Hindlimb muscle (tissue), 1 donor: ENCODE measurements at places on chromosomes 1 and 21.

GRCh38 chr1:36743286-36744005 lies 260.7 kb upstream of the CSF3R start:
- DNase-seq, result no peak

- DNase-seq, result no peak
Observed at GRCh38 chr1:91120936-91121335, 99.1 kb upstream of the ZNF644 start.

DNA sequence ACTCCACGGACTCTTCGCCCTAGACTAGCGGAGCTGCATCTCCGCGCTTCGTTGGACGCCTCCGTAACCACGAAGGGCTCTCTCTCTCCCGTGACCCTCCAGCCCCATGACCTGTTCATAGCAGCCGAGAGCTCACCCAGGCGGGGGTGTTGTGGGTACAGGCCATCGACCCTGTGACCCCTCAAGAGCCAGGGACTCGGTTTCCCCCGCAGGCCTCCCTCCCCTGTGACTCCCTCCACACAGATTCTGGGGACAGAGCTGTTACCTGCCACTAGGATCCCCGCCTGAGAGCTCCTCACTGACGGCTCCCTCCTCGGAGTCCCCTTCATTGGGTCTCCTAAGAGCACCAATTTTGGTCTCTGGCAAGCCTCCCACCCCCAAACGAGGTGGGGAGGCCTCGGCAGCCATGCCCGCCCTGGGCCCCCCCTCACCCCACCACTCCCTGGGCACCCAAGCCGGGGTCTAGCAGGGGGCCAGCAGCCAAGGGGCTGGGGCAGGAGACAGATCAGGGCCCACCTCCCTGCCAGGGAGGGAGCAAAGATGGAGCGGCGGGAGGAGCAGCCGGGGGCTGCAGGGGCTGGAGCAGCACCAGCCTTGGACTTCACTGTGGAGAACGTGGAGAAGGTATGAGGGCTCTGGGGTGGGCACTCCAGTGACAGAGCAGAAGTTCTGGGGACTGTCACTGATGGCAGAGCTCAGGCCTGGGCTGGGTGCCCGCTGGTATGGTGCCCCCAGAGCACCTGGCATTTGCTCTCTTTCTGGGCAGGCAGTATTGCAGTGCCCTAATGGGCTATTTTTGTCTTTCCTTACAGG lies 517 bp downstream of the IPO13 start:
- no peak for DNase-seq

- DNase-seq, result no peak
Observed at GRCh38 chr1:160567858-160568682, 11.2 kb downstream of the CD84 start.

GRCh38 chr1:241950390-241950789 lies 7.2 kb upstream of the BECN2 start:
- DNase-seq, result no peak

DNA sequence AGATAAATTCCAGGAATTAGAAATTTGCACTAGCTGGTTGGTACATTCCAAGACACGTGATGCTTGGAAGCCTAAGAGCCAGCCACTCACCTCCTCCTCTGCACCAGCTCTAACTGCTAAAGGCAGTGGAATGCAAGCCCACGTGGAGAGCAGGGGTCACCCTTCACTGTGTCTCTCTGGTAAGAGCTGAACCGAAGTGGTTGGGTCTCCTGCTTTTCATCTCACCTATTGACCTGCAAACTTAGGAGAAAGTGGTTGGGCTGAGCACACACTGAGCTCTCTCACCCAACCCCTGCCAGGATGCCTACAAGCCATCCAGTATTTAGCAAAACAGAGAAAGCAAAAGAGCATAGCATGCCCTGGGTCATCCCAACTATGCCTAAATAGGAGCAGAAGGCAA lies 19.3 kb downstream of the HAO2 start:
- DNase-seq, result no peak

- no peak for DNase-seq
Observed at GRCh38 chr1:37157634-37158033, 123.3 kb upstream of the GRIK3 start.

DNA sequence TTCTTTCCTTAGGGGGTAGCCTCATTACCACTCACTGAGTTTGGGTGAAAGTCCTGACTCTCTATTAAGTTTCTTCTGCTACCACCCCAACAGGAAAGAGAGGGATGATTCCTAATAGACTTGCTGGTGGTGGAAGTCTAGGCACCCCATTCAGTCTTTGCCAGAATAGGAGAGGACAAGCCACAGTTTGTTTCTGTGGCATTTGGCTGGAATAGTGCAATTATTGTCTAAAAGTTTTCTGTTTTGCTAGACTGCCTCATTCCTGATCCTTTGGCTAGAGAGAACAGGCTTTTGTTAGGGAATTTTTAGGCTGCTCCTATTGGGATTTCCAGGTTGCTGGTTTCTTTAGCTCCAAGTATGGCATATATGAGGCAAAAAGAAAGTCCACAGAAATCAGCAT lies 9.9 kb upstream of the HJV start:
- DNase-seq, result no peak

DNA sequence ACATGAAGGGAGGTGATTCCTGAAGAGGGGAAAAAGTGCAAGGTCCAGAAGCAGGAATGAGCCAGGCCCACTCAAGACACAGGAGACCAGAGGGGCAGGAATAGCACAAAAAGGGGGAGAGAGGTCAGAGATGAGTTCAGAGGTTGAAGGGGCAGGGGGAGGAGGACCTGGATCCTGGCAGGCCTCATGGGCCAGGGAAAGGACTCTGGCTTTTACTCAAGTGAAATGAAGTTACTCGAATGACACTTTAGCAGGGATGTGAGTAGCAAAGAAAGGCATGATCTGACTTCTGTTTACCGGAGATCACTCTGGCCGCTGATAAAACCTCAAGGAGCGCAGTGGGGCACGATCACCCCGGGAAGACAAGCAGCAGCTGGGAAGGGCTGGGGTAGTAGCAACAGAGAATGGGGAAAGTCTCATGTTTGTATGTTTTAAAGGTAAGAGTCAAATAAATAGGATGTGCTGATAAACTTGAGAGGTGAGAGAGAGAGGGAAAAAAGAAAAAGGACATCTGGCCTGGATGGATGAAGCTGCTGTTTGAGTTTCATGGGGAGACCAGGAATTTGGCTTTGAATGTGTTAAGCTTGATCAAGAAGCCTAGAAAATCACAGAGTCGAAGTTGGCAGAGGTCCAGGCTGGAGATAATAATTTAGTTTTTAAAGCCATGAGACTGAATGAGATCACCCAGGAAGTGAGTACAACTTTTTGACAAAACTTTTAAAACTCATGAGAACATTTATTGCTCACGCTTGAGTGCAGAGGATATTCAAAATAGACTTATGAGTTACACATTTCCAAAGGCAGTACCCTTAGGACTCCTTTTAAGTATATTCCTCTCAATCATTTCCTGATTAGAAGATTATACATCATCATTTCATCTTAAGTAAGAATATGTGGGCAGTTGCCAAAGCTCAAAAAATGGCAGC lies 156.0 kb downstream of the RERE start:
- DNase-seq, result no peak

GRCh38 chr21:29258626-29259338 lies 39.9 kb upstream of the BACH1 start:
- no peak for DNase-seq

DNA sequence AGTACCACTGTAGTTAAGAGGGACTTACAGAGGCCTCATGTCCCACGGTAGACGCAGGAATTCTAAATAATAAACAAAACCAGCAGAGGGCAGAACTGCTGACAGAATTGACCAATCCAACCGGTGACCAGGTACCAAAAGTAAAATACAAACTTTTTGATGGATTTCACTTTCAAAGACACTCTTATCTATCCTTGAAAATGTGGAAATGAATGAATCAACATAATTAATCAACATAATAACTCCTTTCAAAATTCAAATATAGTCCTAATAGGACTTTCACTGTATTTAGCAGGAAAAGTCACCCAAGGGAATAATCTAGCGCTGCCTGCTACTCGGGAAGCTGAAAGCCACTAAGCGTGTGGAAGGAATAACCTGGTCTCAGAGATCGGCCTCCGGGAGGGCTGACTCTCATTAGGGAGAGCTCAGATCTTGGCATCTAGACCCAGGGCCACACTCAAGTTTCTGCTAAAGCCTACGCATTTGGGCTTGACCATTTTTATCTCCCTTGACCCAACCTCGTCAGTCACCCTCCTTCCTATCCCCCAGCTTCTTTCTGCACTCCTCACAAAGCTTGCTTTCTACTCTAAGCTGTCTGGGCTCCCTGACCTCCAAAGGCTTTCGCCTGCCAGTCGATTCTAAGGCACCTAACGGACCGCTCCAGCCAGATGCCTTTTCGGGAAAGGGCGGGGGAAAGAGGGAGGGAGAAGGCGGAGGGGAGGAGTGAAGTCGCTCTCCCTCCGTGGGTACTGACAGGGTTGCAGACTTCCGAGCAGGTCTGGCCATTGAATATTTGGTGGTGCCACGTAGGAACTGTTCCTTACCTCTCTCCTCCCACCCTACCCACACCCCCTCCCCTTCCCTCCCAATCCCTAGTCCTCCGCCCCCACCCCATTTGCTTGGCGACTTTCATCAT lies 1.6 kb downstream of the COL11A1 start:
- DNase-seq, result peak; percentile 64

GRCh38 chr1:40634901-40635655 lies 30.4 kb downstream of the RIMS3 start:
- no peak for DNase-seq

DNA sequence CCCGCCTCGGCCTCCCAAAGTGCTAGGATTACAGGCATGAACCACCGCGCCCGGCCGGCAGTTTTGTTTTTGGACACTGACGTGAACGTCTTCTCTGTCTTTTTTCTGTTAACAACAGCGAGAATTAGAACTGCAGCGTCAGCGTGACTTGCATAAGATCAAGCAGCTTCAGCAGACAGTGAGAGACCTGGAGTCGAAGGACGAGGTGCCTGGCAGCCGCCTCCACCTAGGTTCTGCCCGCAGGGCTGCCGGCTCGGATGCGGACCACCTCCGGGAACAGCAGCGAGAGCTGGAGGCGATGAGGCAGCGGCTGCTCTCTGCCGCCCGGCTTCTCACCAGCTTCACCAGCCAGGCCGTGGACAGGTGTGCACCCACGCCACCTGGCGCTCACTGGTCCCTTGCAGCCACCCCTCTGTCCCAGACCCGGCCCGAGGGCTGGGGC lies 22.9 kb upstream of the DIP2A start:
- DNase-seq, result no peak

GRCh38 chr1:42886046-42886739 lies 39.8 kb downstream of the ZNF691 start:
- DNase-seq, result no peak

DNA sequence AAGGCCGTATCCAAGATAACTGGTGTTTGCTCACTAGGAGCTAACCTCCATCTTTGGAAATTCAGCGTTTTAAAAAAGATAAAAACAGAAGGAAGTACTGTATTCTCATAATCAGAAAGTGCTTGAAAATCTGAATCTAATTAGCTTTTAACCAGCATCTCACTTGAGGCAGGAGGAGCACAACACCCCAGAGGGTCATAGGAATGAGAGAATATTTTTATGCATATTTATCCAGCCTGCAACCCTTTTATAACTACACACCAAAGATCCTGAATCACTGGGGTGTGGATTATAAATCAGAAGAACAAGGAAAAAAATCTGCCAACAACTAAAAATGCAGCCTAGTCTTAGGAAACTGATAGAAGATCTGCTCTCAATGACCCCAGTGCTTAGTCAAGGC lies 68.0 kb upstream of the PTCH2 start:
- DNase-seq, result no peak

- no peak for DNase-seq
Observed at GRCh38 chr1:10637400-10637799, 159.0 kb downstream of the CASZ1 start.

DNA sequence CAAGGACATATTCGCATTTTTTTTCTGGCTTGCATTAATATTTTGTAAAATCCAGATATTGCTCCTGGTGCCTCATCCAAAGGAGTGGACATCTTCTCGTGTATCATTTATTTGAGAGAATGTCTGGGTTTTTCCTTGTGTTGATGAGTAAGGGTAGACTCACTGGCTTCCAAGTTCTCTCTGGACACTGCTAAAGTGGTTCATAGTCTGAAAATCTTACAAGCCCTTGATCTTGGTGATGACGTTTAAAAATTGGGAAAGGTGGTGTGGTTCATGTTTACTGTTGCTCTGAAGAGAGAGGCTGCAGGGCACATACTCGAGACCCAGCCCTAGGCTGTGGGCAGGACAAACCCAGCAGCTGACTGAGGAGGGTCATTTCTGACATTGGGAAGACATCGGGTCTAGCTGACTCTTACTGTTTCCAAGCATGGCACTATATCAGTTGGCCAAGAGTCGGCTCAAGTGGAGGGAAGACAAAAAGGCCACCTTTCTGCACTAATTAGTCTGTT lies 296.2 kb downstream of the LMX1A start:
- DNase-seq, result no peak

DNA sequence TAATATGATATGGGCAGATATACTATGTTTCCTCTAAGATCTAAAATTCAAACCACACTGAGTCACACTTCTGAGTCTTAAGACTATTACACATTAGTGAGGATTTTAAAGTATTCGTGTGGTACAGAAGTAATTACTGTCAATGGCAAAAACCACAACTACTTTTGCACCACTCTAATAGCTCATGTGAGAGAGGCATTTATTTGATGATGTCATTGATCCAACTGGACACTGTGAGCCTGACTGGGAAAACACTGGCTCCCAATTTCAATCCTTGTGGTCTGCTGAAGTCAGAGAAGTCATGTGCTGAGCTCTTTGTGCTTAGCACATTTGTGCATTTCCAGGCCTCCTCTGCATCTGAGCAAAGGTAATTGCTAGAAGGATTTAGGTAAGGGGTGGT lies 377.8 kb downstream of the USH2A start:
- no peak for DNase-seq

DNA sequence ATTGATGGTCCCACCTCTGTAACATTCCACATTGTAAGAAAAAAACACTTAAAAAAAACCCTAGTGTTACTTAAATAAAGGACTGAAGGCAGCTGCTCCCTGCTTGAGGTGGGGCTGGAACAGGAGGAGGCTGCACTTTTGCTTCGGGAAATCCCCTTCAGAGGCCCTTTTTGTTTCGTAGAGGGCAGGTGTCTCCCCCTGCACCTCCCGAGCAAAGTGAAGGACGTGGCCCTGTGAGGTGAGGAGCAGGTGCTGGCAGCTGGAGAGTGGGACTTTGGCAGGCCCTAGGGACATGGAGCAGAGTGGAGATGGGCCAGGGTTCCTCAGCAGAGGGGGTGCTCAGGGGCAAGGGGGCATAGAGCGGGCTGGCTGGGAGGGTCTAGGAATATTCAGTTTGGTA lies 33.4 kb upstream of the WNT4 start:
- DNase-seq, result no peak

GRCh38 chr21:38878379-38879179 lies 72.8 kb downstream of the ETS2 start:
- DNase-seq, result no peak

- DNase-seq, result no peak
Observed at GRCh38 chr1:192045131-192045530, 113.1 kb upstream of the RGS18 start.
